ENCODE measurements at places on chromosomes 4 and X.

DNA sequence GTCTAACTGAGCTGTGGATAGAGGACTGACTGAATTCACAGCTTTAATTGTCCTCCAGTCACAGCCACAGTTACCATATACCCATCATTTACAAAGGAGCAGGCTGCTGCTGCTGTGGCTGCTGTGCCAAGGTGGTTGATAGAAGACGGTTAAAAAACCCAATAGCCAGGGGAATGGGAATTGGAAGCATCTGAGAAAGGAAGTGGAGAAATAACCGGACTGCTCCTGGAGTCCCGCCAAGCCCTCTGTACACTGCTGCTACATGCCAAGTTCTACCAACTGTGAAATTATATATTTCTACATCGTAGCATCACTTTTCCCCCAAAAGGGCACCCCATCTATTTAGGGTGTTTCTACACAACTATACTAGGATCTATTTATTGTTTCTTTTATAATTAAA, 279.7 kb upstream of the ARX start:
- DNase-seq = no peak

DNA sequence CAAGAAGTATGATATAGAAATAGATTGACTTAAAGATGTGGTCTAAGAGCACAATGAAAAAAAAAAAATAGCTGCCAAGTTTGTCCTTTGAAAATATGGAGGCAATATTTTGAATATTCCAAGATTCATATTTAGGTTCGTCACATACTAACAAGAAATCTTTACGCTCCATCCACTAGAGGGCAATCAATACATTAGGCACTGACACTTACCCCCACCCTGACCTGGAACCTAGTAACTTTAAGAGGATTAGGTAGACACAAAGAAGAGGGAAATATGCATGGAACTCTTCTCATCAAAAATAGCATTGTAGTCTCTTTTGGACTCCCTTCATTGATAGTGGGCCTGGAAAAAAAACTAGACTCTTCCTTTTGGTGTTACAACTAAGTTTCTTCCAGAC, 1108.1 kb downstream of the PCDH19 start:
- no peak for DNase-seq

DNA sequence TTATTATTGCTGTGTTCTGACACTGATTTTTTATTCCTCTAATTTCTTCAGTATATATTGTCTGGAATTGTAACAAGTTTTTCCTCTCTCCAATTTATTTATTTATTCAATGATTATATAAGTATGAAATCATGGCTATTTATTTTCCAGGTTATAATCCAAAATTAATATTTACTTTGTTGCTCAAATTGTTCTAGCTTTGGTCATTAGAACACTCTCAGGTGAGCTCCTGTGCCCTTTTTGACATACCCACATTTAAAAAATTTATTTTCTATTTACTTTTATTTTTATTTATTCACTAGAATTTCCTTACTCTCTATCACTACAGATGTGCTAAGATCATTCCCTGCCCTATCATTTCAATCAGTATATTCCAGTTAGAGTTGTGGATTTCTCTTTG, 70.2 kb downstream of the PPP1R2C start:
- DNase-seq = no peak

- no peak for DNase-seq
Observed at GRCh38 chrX:41728125-41728524, 4.1 kb downstream of the GPR82 start.

DNA sequence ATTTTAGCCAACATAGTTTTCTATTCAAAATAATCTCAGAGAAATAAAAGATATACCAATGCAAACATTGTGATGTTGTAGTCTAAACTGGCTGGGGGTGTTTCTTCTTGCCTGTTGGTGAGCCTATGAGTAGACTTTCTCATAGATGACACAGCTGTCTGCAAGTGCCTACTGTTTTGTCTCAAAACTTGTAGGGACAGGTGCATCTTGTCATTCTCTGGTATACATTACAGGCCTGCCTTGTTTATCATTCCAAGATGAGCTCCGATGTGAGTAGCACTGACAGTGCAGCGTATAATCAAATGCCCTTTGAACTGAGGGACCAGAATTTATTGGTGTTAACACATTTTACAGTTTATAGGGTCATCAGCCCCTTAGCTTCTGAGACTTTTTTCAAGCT, 353.8 kb downstream of the PRDM5 start:
- DNase-seq = no peak

- no peak for DNase-seq
Observed at GRCh38 chr4:68358988-68359387, 9.1 kb upstream of the YTHDC1 start.

GRCh38 chr4:61068745-61069144, 131.4 kb upstream of the ADGRL3 start:
- DNase-seq = no peak

DNA sequence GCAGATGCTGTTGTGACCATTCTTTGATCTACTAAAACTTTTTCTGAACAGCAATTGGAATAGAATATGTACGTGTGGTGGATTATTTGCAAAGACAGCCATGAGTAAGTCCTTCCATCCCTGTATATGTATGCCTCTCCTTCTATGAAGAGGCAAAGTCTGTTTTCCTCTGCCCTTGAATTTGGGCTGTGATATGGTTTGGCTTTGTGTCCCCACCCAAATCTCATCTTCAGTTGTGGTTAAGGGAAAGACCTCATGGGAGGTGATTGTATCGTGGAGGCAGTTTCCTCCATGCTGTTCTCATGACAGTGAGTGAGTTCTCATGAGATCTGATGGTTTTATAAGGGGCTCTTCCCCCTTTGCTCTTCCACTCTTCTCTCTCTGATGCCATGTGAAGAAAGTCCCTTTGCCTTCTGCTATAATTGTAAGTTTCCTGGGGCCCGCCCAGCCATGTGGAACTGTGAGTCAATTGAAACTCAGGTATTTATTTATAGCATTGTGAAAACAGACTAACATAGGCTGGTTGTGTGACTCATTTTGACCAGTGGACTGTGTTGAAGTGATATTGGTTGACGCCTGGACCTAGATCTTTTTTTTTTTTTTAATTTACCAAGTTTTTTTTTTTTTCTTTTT, 108.3 kb upstream of the CAMK2D start:
- DNase-seq = no peak

GRCh38 chr4:10619855-10620254, 64.7 kb downstream of the CLNK start:
- no peak for DNase-seq

DNA sequence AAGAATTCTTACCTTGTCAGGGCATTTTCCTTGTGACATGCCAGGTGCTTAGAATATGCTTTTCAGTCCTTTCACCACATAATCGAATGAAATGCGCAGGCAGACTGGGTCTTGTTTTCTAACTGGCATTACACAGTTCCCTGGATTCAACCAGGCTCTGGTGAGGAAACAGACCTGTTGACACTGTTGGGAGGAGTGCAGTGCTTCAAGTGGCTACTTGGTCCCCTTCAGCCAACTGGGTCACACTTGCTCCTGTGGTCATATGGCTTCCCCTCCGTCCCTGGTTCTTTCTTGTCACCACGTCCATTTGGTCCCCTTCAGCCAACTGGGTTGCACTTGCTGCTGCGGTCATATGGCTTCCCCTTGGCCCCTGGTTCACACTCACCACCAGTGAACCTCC, 9.7 kb downstream of the SMIM20 start:
- no peak for DNase-seq

DNA sequence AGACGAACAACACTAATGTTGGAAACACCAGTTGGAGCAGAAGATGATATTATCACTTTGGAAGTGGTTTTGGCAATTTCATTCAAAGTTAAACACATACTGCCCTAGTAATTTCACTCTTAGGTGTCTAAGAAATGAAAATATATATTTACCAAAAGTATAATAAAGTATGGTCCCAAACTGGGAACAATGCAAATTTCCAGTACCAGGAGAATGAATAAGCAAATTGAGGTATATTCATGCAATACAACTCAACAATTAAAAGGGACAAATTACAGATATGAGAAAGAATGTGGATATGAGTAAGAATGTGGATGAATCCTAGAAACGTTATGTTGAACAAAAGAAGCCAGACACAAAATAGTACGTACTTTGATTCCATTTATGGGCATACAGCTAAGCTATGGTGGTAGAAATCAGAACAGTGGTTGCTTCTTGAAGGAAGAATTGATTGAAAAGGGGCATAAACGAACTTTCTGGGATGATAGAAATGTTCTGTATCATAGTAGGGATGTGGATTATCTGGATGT, 10.0 kb downstream of the ELMOD2 start:
- no peak for DNase-seq

GRCh38 chrX:148755111-148755510, 254.7 kb downstream of the AFF2 start:
- DNase-seq = no peak

- no peak for DNase-seq
Observed at GRCh38 chr4:79585330-79585729, 177.3 kb upstream of the GK2 start.

DNA sequence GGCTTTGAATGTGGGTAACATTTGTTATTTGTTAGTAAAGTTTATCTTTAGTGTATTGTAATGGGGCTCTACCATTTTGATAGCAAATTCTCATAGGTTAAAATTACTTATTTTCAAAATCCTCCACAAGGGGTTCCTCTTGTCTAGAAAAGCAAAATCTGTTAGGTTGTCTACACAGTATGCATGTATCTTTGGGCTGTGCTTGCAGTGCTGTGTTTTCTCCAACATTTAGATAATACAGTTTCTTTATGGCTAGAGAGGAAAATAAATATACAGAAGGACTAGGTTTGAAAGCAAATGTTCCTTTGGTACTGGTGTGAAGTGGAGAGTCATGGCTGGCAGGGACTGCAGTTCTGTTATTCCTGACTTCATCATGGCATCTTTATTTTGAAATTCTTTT, 40.3 kb downstream of the POLR2B start:
- no peak for DNase-seq

GRCh38 chr4:115042496-115042895, 70.9 kb downstream of the NDST4 start:
- no peak for DNase-seq

GRCh38 chr4:67204441-67204840, 340.9 kb downstream of the CENPC start:
- no peak for DNase-seq

DNA sequence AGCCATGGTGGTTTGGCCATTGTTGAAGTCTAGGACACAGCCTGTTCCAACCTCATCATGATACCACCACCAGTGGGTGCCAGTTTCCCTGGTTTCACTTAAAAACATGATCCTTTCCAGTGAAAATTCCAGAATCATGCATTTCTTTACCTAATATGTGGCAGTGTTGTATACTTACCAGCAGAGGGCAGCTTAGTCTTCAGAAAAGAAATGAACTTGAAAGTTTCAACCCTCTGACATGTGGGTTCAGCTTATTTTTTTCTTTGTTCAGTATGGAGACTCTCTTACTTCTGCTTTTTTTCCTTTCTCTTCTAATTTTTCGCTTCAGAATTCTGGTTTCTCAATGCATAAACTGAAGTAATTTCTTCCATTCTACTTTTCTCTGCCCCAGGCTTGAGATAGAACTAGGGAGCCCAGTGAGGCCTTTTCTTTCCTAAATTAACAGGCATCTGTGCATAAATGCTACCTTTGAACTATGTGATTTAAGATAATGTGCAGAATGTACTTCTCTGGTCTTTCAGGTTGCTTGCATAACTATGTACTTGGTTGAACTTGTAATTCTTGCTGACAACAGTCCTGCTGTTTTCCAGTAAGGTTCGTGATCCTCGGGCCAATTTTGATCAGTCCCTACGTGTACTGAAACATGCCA, 10.7 kb downstream of the LIAS start:
- no peak for DNase-seq

- DNase-seq = no peak
Observed at GRCh38 chr4:177696438-177696966, 254.3 kb upstream of the AGA start.

DNA sequence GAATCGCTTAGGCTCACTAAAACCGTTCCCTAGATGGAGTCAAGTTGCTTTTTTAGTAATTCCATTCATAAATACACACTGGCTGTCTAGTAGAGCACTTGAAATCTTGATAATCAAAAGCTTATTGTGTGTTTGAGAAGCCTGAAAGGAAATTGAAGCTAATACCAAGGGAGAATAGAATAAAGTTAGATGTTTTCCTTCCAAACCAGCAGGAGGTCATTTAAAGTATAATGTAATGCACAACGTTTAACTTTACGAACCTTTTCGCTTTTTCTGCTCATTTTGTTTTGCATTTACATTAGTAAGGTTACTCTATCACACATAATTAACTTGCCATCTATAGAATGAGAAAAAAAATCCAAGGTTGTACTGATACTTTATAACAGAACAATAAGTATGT, 440.9 kb downstream of the NKX6-1 start:
- DNase-seq = no peak

GRCh38 chr4:98642991-98643426, 15.4 kb downstream of the TSPAN5 start:
- no peak for DNase-seq

GRCh38 chr4:37243722-37244582, 591 bp upstream of the NWD2 start:
- no peak for DNase-seq

- no peak for DNase-seq
Observed at GRCh38 chrX:135509885-135510284, 10.6 kb upstream of the INTS6L start.

DNA sequence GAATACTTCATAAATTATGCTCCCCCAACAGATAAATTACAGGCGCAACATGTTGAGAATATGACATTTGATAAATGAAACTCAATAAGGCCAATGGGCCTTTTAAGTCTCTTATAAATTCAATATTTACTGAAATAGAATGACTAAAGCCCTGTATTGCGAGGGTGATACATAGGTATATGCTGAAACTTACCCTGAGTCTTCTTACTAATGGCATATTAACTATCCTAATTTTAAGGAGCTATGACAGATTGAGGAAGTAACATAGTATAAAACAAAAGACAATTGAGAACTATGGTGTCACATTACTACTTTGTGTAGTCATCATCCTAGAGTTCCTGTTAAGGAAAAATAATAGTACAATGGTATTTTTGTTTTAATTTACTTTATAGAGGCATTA, 440.7 kb downstream of the IL15 start:
- DNase-seq = no peak

GRCh38 chr4:30429813-30430761, 290.1 kb upstream of the PCDH7 start:
- DNase-seq = no peak

GRCh38 chr4:16055471-16055870, 28.4 kb downstream of the PROM1 start:
- no peak for DNase-seq

- no peak for DNase-seq
Observed at GRCh38 chr4:146165840-146166239, 9.7 kb upstream of the LSM6 start.

- no peak for DNase-seq
Observed at GRCh38 chr4:1019729-1020470, 8.5 kb downstream of the FGFRL1 start.

DNA sequence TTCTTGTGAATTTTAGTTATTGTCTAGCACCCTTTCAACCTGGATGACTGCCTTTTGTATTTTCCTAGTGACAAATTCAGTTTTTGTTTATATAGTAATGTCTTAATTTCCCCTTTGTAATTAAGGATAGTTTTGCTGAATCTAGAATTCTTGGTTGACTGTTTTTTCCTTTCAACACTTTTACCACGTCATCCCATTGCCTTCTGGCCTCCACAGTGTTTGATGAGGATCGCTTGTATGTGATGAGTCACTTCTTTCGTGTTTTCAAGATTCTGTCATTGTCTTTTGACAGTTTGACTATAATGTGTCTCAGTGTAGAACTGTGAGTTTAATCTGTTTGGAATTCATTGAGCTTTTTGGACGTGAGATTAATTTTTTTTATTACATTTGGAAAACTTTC, 30.1 kb downstream of the KDM6A start:
- no peak for DNase-seq

Data from stimulated activated CD8-positive, alpha-beta memory T cell treated with anti-CD3 and anti-CD28 coated beads, Interleukin-2, amount 100 ng/mL, for 1 hour (primary cell).